ENCODE measurements at places on chromosomes 5 and 9.

- no peak for DNase-seq
These were observed 5.7 kb downstream of the RAPGEF1 start for GRCh38 chr9:131734165-131734610.

- no peak for DNase-seq
These were observed 19.2 kb downstream of the SH3TC2 start for GRCh38 chr5:149043641-149044040.

- DNase-seq, result no peak
These were observed 298.7 kb upstream of the CDH6 start for GRCh38 chr5:30894811-30895210.

DNA sequence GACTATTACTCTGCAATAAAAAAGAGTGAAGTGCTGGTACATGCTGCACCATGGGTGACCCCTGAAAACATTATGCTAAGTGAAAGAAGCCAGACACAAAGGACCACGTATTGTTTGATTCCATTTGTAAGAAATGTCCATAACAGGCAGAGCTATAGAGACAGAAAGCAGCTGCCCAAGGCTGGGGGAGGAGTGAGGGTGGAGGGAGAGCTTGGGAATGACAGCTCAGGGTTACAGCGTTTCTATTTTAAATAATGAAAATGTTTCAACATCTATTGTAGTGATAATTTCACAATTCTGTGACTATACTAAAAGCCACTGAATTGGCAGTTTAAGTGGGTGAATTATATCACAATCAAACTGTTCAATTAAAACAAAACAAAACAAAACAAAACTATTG lies 81.7 kb downstream of the MYO10 start:
- no peak for DNase-seq

DNA sequence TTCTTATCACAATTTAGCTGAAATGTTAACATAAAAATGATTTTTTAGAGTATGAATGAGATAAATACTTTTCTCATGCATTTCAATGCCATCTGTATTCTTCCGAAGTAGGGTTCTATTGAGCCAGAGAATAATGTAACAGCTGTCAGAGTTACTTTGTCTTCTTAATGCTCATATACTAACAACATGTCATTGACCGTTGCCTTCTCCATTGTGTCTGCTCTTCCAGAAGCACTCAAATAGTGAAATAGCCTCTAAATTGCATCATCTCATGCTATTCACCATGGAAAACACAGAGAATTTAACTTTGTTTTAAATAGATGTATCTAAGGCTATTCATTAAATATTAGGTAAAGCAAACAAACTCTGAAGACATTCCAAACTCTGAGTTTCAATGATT lies 1875.9 kb upstream of the CDH9 start:
- no peak for DNase-seq

DNA sequence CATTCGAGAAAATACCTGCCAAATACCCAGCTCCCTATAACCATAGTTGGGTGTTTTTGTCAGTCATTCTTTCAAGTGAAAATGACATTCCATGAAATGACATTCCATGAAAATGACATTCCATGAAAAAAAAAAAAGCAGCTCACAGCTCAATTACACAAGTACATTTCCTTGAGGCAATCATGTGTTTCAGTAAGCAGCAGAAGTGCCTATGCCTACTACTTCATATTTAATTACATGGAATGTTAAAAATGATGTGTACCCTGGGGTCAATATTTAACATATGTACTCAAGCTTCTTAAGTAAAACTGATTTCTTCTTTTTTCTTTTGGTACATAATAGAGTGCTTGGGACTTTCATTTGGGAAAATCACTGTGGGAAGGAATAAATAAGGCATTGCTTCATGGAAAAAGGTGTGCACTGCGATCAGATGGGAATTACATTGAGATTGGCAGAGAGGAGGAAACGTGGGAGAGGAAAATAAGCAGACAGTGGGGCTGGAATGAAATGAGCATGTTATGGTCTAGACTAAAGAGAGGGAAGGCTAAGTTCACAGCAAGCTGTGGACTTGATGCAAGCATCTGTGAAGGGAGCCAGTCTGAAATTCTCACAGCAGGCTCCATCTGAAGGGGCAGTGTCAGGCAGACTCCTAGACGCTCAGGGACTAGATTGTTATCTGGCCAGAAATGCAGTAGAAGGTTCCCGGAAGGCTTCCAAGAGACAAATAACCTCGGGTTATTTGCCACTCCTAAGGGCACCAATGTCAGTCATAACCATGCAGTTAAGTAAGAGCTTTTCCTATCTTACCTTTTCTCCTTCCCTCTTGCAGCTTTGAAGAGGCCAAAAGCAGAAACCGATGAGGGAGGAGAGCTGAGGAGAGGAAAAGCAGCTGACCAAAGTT lies 15.2 kb upstream of the SPATA9 start:
- no peak for DNase-seq

- no peak for DNase-seq
These were observed 7.7 kb downstream of the RAPGEF6 start for GRCh38 chr5:131627207-131627865.

- DNase-seq, result no peak
These were observed 533.5 kb downstream of the RAB3C start for GRCh38 chr5:59116231-59116865.

GRCh38 chr5:10123254-10123989 lies 126.3 kb downstream of the ATPSCKMT start:
- no peak for DNase-seq

- no peak for DNase-seq
These were observed 6.7 kb upstream of the SPATA31E1 start for GRCh38 chr9:87875831-87876545.

Data from NCI-H1694 (cell line).